Stromal cell of bone marrow (primary cell): ENCODE measurements at places on chromosomes 11 and 22.
A peak's percentile ranks its signal among the peaks of the same experiment; 100 is the strongest.

DNA sequence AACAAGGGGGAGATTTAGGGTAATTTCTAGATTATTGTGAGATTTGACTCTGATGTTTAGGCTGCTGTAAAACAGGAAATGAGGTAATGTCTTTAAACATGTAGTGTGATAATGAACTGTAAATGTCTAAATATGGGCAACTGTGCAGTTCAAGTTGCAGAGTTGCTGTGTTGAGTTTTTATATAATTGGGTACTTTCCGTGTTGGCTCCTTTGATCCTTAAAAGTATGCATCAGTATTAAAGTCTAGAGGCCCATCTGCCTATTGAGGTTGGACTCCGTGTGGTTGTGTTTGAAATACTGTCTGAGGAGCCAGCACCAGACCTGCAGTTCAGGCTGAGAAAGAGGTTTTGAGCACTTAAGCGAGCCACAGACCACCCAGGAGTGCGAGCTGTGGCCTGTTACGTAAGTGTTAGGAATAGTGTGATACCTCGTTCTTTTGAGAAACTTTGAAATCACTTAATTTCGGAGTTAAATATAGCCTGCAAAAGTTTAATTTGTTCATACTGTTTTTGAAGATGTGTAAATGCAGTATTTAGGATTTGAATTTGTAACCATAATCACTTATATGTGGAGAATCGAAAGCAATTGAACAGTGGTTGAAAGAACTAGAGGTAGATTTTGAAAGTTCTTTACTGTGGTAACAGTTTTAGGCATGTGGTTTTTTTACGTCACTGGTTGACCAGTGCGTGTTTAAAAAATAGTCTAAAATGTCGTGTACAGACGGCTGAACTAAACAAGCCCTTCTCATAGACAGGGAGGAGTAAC is 9.0 kb downstream of the FAM118A start:
- DNase-seq = no peak

GRCh38 chr22:40541300-40541699 is 95.2 kb downstream of the MRTFA start:
- no peak for DNase-seq

DNA sequence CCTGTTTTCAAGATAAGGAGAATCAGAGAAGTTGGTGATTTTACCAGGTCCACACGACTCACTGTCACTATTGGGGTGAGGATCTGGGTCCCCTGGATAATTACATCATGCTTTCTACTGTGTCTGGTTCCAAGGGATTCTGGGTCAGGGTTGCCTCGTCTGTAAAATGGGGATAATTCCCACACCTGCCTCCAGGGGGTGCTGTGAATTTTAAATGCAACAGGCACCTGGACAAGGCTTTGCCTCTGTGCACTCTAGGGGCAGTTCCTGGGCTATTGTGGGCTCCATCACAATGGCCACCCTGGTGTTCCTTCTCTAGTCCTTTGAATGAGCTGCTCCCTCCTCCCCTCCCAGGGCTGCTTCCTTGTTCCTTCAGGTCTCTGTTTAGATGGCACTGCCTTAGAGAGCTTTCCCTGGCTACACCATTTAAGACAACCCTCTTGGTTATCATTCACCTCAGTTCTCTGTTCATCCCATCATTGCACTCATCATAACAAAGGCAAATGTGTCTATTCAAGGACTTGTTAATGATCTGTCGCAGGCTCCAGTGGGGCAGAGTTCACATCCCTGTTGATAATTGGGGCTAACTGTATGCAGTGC is 178.6 kb downstream of the MIAT start:
- peak; percentile 12 for DNase-seq

DNA sequence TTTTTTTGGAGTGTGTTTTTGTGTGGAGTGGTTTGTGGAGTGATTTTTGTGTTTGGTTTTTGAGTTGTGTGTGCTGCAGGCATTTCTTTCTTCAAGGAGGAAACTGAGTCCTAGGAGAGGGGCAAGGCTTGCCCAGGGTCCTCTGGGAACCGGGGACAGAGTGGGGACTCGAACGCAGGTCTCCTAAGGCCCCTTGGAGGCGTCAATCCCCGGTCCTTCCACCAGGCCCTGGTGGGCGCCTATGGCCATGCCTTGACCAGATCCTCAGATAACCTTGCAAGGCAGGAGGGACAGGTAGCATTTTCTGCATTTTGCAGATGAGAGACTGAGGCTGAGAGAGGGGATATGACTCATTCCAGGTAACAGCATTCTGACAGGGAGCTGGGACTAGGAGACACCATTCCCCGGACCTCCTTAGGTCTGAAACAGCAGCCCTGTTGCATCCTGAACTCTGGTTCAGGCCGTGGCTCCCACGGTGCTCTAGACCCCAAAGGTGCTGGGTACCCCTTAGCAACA is 39.1 kb downstream of the MYO7A start:
- DNase-seq = no peak

GRCh38 chr22:25650833-25651232 is 86.4 kb downstream of the GRK3 start:
- no peak for DNase-seq

DNA sequence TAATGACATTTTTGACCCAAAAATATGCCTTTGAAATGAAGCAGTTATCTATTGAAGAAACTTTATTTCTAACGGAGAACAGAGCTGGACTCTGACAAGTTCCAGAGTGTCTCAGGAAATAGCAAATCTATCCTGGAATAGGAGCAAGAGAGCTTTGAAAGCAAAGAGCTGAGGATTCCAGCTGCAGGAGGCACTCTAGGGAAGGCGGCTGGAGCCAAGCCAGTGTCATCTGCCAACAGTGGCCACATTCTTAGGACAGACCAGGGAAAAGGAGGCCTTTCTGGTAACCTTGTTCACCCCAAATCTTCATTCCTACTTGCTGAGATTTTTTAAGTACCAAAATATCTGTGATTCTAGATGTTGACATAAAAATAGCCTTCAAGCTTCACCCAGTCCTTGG is 493.5 kb upstream of the B3GAT1 start:
- no peak for DNase-seq

GRCh38 chr11:129945373-129945772 is 50.0 kb upstream of the NFRKB start:
- DNase-seq = no peak

GRCh38 chr11:122724520-122724919 is 69.0 kb downstream of the UBASH3B start:
- no peak for DNase-seq

- DNase-seq = peak; percentile 23
Measured at GRCh38 chr11:65444314-65445051, 21.9 kb downstream of the NEAT1 start.

DNA sequence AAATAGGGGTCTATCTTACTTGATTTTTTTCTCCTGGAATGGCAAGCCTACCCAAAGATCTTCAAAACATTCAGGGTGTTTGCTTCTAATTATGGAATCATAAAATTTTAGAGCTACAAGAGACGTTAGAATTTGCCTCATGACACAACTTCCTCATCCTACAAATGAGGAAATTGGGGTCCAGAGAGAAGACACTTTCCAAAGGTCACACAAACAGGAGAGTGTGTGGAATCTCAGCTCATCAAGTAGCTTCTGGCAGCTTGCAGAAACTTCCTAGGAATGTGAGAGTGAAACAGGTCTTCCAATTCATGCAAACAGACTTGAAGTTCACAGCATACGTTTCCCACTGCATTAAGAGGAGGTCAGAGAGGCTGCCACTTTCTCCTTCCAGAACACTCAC is 976.0 kb downstream of the OPCML start:
- no peak for DNase-seq

GRCh38 chr11:133399855-133400625 is 132.3 kb downstream of the OPCML start:
- no peak for DNase-seq
